T-cell (primary cell): ENCODE measurements at places on chromosomes 7 and 10. TPM values are rescaled to one million over a fixed set of nuclear protein-coding genes. Genes with fewer than 3 reads are reported as not detected.

Gene CYP2C8
- 0.40 TPM for total RNA-seq

Gene AGAP5
- total RNA-seq: 11.9 TPM

Gene PARD3
- 0.67 TPM for total RNA-seq

Gene CAMK2B
- 0.35 TPM for total RNA-seq

Gene CCL24
- total RNA-seq: not detected

Gene WNT8B
- 0.23 TPM for total RNA-seq

Gene PAOX
- 4.3 TPM for total RNA-seq

Gene KLLN
- 0.69 TPM for total RNA-seq

Gene TMEM254
- total RNA-seq: 12.3 TPM

Gene ELFN1
- 0.06 TPM for total RNA-seq

Gene C7orf33
- not detected for total RNA-seq

Gene ANKRD30A
- total RNA-seq: not detected

Gene UCMA
- total RNA-seq: not detected

Gene CCDC6
- 17.3 TPM for total RNA-seq
